H9 (cell line): ENCODE measurements at places on chromosomes 2 and 18. TPM values are rescaled to one million over a fixed set of nuclear protein-coding genes. Genes with fewer than 3 reads are reported as not detected.

DNA sequence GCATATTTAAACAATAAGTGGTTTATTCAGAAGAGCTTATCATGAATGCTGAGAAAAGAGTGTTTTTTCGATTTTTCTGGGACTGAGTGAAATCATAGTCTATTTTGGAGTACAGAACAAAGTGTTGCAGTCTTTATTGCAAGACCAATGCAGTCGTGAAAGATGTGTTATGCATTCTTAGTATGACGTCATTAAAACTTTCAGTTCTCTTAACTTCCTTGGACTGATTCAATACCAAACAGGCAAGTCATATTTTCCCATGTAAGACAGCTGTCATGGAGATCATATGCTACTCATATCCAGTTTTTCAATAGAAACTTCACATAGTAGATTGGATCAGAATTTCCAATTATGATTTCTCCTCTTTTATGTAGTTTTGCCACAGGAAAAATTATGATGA, 92.6 kb downstream of the RIT2 start:
- no peak for DNase-seq

GRCh38 chr18:1797235-1797634, 774.1 kb downstream of the METTL4 start:
- no peak for DNase-seq

DNA sequence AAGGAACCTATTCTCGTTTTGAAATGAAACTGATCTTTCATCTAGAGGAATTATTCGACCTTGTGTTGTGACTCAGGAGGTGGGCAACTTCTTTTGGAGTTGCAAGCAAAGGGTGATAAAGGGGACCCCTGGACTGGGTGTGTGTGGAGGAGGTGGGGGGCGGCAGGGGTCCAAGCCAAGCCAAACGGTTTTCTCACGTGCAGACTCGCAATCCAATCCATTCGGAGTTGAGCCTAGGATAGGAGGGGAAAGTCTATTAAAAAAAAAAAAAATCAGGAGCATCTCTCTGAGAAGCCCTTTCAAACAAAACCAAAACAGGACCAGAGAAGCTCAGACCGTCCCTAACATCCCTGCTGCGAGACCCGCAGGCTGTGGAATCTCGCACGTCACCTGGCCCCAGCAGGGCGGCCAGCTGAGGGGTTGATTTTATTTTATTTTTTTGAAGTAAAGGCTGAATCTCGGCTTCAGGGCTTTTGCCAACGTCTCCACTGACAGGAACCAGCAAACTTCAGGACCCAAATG, 3.7 kb upstream of the ZEB2 start:
- peak; percentile 71 for DNase-seq

DNA sequence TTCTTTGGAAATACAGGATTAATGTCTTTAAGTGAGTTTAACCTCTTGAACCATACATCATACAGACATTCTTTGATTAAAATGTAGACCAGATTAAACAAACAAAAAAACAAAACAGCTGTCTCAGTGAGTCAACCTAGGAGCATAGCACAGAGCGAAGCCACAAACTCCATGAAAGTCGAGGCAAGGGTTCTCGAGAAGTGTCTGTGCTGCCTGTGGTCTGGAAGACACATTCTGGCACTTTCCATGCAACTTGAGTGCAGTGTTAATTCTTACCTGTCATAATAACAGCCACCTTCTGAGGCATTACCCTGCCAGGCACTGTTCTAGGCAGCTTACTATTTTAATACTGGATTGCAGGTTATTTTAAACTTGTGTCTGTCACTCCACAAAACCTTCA, 435.5 kb upstream of the MMADHC start:
- DNase-seq = no peak

GRCh38 chr2:23588508-23589201, 203.7 kb downstream of the KLHL29 start:
- no peak for DNase-seq

- no peak for DNase-seq
Observed at GRCh38 chr2:54061272-54061671, 54.1 kb upstream of the ACYP2 start.

DNA sequence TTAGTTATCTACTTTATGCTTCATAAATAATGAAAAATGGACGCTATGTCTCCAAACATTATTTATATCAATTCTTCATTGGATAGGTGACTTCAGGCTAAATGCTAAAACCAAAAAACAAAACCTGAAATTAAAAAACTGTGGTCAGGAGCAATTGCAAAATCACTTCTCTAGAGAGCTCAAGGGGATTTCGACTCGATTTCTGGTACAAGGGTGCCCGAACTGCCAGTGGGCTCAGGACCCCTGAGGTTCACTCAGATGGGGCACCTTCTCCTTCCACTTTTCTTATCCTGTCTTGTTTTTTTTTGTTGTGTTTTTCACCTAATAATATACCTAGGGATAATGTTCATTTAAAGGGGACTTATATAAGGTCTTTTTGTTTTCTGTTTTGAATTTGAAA, 65.8 kb upstream of the CELF4 start:
- DNase-seq = no peak

DNA sequence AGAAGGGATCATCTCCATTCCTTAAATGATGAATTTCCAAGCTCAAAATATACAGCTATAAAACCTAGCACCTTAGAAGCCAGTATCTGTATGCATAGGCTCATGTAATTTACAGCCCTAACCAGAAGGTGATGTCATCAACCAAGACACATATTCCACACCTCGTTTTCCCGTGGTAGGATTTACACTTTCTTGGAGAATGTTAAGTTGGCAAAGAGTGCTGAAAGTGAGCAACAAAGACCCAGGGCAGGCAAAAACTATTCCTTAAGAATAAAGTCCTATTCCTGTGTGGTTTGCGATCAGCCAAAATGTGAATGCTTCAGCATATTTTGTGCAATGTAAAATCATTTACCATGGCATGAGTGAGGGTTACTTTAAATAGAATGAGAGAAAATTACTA, 247.1 kb downstream of the OSR1 start:
- DNase-seq = no peak

- no peak for DNase-seq
Observed at GRCh38 chr2:241461693-241462677, 46.4 kb downstream of the STK25 start.

GRCh38 chr2:151423760-151424159, 14.1 kb downstream of the RIF1 start:
- DNase-seq = no peak

DNA sequence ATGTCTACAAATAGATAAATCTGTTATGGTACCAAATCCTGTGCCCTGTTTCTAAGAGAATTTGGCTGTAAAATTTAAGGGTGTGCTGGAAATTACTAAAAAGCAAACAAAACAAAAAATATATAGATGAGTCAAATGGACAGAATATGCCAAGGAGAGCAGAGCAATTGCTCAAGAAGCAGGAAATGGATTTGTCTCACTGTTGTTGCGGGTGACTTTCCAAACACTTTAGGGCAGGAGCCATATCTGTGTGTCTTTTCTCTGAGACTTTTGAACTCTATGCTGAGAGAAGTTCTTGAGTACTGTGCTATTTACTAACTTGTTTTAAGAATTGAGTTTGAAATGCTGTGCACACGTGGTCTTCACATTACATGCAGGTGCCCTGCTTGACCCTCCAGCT, 221.7 kb downstream of the PHLPP1 start:
- no peak for DNase-seq

GRCh38 chr2:152383702-152384101, 48.7 kb downstream of the FMNL2 start:
- no peak for DNase-seq

- DNase-seq = no peak
Observed at GRCh38 chr2:33770023-33770422, 170.9 kb upstream of the FAM98A start.

DNA sequence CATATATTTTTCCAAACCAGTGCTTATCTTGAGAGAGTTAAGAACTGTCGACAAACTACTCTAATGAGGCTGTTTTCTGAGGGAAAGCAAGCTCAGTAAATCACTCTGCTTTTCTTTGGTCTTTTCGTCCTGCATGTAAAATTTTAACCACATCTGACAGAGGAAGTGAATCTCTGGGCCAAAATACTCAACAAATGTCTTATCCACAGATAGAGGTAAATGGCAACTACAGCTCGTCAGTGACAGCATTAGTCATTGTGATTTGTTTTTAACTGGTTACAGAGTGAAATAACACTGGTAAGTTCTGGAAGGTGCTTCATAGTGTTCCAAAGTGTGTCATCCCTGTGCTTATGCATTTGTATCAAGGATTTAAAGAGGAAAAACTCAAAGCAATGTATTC, 82.6 kb upstream of the SLC8A1 start:
- no peak for DNase-seq

GRCh38 chr2:126891681-126892500, 6.8 kb upstream of the TEX51 start:
- DNase-seq = peak; percentile 24

DNA sequence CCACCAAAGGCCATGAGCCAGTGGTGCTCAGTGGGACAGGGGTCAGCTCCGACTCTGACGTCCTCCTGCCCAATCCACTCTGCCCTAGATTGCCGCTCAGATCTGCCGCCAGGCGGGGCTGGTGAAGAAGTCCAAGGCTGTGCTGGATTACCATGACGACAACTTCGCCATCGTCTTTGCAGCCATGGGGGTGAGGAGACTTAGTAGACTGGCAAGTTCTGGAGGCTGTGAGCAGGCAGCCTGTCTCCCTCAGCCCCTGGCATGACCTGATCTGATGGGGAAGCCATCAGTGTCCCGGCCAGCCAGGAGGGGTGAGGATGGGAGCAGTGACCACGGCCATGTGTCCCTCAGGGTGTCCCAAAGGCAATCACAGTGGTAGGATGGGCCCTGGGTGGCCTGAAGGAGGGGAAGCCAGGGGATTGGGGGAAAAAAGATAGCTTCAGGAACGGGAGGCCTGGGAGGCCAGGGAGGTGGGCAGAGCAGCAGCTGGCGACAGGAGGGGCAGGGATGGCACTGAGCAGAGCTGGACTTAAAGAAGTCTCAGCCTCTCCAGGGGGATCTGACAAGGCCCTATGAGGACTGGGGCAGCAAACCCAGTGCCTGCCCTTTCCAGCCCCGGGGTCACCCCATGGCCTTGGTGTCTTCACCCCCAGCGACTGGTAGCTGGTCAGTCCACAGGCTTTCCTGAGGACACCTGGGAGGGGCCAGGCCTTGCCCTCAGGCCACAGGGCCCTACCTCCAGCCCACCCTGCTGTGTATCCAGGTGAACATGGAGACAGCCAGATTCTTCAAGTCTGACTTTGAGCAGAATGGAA, 17.4 kb upstream of the ANKRD53 start:
- DNase-seq = peak; percentile 72

DNA sequence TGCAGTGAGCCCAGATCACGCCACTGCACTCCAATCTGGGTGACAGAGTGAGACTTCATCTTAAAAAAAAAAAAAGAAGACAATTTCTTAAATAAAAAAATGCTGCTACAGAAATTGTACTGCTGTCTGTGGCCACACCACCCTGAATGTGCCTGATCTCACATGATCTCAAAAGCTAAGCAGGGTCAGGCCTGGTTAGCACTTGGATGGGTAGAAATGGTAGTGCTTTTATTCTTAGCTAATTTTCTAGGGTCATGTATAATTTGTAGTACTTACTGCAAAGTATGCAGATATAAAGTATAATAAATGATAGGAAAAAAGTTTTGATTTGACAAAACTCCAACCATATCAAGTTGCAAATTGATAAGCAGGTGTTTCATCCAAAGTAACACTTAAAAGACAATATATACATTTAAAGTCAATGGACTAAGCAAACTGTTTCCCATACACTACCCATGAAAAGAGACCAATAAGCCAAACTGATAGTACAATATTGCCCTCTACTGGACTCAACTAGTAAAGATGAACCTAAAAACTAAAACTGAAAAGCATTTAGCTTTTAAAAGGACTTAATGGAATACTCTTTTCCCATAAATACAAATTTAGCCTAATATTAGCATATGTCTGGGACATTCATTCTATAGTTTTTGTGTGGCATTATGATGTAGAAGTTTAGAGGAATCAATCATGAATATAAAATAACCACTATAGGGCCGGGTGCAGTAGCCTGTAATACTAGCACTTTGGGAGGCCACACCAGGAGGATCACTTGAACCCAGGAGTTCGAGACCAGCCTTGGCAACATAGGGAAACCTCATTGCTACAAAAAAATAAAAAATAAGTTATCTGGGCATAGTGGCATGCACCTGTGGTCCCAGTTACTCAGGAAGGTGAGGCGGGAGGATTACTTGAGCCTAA, 18.6 kb upstream of the PEX13 start:
- DNase-seq = no peak

DNA sequence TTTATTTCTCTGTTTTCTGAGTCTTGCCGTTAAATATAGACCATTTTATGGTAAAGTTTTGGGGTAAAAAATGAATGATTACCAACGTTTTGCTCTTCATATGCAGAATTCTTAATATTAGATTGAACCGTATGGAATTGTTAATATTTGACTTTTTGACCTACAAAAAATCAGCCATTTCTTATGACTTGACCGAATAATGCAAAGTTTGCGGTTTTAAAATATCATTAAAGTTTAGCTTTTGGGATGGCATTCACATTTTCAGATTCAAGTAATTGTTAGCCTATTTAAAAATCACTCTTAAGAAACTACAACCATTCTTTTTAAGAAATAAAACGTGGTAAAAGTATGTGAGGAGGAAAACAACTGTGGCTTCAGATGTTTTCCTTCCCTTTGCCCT, 138.0 kb downstream of the HAUS1 start:
- no peak for DNase-seq

- no peak for DNase-seq
Observed at GRCh38 chr2:217794133-217794986, 208.4 kb downstream of the TNS1 start.

GRCh38 chr2:148658807-148659722, 14.5 kb downstream of the EPC2 start:
- DNase-seq = no peak

DNA sequence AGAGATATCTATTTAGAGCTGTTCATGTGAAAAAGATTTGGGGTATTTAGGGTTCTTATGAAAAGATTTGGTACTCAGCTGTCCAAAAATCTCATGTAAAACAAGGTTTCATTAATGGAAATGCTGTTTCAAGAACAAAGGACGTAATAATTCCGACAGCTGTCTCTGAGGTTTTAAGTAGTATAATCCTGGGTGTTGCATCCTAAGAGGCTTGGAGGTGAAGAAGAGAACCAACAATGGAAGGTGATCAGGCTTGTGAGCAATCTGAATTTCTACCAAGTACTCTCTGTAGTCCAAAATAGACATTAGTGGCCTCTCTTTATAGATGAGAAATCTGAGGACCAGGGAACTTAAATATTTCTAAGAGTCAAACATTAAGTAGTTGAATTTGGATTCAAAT, 205.1 kb downstream of the BABAM2 start:
- DNase-seq = no peak

- no peak for DNase-seq
Observed at GRCh38 chr2:68377137-68377780, 12.2 kb downstream of the PLEK start.

CHN1 gene
- 33.9 and 37.0 TPM in 2 replicates for total RNA-seq

DAPL1 gene
- total RNA-seq = not detected in 2 replicates

WNT10A gene
- total RNA-seq = not detected in 2 replicates

FASTKD2 gene
- 39.2 and 40.1 TPM in 2 replicates for total RNA-seq

MARCHF4 gene
- total RNA-seq = 0.26 and 0.33 TPM in 2 replicates

VIL1 gene
- 4.0 and 4.2 TPM in 2 replicates for total RNA-seq

ASB18 gene
- total RNA-seq = not detected in 2 replicates

KCNIP3 gene
- total RNA-seq = 1.5 TPM in 2 replicates
